BJ (cell line): ENCODE measurements at places on chromosomes 1 and 21.

DNA sequence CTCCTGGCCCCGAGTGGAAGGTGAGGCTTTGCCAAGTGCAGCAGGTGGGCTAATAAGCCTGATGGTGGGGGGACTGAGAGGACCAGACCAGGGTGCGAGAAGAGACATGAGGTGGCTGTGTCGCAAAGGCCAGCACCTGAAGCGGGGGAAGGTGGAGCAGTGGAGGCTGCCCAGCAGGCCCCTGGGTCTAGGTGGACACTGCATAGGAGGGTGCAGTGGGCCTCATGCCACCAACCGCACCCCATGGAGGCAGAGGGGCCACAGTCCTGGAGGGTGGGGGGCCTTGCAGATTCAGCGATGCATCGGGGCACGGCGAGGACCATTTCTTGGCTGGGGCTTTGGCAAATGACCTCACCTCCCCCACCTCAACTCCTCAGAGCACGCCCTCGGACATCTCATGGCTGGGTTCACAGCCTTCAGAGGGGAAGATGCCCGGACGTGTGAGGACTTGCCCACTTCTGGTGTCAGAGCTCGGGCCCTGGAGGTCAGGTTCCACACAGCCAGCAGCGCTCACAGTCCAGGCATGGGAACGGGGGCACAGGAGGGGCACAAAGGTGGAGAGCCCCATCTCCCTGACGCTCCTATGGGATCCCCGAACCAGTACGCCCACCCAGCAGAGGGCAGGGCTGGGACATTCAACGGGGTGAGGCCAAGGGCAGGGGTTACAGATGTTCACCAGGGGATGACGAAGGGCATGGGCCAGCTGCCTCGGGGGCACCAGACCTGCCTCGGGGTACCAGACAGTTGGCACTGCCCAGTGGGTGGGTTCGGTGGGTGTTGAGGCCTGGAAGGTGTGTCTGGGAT, 35.4 kb downstream of the UBE2G2 start:
- no peak for DNase-seq

DNA sequence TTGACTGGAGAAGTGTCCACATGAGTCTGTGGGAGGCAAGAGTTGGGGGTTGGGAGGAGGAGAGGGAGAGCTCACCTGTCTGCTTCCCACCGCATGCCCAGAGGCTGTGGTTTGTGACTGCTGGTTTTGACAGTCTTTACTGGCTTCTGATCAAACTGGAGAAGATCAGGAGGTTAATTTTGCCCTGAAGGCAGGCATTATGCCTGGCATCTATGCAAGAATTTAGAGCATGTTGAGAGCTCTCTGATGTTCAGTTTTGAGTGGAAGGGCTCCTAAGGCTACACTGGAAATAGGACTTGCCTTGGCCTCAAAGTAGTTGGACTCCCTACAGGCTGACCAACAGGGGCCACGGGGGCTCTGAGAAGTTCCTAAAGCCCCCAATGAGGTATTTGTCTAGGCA, 101.6 kb downstream of the TLR5 start:
- no peak for DNase-seq

- no peak for DNase-seq
Observed at GRCh38 chr1:169585181-169585580, 1.1 kb downstream of the F5 start.

- DNase-seq = no peak
Observed at GRCh38 chr21:39888848-39889247, 21.6 kb downstream of the PCP4 start.

GRCh38 chr1:6423321-6423999, 1.1 kb upstream of the ESPN start:
- no peak for DNase-seq

DNA sequence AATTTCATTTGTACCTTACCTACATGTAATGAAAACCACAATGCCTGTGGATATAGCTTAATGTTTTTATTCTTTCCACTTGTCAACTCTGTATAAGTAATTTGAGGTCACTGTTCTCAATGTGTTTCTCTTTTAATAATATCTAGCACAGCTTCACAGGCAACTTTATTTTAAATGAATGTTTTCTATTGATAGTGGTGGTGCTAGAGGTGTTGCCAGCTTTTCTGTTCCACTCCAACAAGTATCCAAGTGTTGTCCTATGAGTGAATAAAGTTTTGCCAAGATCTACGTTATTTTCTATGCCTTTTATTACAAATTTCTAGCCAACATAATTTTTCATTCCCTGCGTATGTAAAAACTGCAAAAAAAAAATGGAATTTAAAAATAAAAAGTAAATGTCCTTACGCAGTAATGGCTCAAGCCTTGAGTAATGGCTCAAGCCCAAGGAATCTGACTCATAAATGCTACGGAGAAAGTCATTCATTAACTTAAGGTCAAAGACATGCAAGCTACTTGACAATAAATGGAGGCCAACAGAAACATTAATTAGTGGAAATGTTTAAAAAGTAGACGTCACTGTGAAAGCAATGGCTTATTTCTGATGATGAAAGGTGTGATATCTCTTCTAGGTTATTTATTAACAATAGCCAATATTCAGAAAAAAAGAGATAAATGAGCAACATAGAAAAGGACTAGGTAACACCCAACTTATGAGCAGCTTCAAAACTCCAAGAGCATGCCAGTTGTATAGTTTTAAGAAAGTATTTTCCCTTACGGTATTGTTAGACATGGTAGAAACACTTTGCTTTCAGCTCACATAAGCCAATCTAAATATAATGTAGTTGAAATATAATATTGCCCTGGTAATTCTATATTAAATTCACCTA, 71.4 kb downstream of the SLC44A5 start:
- DNase-seq = no peak

DNA sequence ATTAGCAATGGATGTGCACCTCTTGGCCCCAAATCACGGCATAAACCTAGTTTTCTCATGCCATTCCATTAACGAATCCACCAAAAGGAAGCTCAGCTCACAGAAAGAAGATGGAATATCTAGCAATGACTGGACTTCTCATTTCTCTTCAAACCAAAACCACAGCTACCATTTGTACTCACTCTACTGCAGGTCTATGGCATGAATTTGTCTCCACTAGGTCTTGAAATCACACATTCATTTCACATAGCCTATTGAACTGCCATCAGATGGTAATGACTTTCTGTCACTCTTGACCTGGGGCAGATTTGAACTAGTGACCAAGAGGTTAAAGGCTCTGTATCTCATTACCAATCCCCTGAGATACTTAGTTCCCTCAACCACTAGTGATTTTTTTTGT, 382.7 kb downstream of the DPYD start:
- DNase-seq = no peak

- no peak for DNase-seq
Observed at GRCh38 chr1:33300673-33301072, 20.2 kb downstream of the A3GALT2 start.

DNA sequence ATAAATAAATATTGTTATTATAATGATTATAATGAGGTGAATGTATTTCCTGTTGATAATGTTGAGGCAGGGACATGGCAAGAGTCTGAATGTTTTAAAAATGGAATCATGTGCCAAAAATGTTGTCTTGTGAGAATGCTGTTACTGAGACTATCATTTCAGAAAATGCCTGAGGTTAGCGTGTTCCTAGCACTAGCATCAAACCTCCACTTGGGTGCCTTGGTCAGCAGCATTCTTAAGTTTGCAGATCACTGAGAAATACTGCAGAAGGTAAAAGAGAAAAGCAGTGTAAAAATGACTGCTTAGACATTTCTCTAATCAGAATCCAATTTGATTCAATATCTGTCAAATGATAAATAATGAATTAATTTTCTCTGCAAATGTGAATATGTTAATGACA, 50.8 kb downstream of the OLFM3 start:
- no peak for DNase-seq

GRCh38 chr21:41662161-41662560, 104.7 kb downstream of the RIPK4 start:
- no peak for DNase-seq

DNA sequence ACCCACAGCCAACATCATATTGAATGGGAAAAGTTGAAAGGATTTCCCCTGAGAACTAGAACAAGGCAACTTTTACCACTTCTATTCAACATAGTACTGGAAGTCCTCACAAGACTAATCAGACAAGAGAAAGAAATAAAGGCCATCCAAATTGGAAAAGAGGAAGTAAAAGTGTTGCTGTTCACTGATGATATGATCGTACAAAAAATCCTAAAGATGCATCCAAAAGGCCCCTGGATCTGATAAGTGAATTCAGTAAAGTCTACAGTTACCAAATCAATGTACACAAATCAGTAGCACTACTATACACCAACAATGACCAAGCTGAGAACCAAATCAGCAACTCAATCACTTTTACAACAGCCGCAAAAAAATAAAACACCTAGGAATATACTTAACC, 28.3 kb downstream of the RAB3GAP2 start:
- DNase-seq = no peak

- peak; percentile 59 for DNase-seq
Observed at GRCh38 chr1:223233410-223234169, 90.5 kb upstream of the TLR5 start.

DNA sequence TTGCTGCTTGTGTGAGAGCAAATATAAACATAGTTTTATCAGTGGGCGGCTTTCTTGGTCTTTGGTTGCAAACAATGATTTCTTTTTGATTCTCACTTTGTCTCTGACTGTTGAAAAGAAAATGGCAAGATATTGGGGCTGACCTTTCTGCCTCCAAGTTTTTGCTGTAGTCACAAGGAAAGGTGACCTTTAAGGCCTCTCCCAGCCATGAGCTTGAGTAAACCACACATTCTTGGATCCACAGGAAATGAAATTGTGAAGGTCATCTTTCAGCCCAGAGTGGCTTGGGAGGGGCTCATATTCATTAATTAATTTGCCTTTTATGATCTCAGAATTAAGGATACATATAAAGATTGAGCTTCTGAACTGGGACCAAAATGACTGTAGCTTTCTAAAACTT, 241.6 kb downstream of the BACH1 start:
- DNase-seq = no peak

- DNase-seq = no peak
Observed at GRCh38 chr1:52636721-52637695, 4.0 kb downstream of the SHISAL2A start.

DNA sequence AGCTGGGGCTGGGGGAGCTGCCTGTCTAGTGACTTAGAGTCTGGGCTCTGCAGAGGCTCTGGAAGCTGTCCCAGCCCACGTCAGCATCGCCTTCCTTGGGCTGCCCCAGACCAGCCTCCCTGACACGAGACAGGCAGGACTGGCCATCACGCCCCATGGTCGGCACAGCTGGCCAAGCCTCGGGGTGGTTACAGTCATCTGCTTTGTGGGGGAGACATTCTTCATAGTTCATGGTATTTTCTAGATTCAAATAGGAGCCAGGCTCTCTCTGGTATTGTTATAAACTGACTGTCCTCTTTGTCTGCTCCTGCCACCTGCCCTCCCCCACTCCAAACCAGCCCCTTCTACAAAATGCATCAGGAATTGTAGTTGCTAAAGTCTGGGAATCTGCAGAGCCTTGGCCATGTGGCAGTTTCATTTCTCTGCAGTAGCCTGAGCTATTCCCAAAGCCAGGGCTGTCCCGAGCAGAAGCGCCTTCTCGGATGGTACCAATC, 29.4 kb downstream of the OLFML2B start:
- peak; percentile 35 for DNase-seq

DNA sequence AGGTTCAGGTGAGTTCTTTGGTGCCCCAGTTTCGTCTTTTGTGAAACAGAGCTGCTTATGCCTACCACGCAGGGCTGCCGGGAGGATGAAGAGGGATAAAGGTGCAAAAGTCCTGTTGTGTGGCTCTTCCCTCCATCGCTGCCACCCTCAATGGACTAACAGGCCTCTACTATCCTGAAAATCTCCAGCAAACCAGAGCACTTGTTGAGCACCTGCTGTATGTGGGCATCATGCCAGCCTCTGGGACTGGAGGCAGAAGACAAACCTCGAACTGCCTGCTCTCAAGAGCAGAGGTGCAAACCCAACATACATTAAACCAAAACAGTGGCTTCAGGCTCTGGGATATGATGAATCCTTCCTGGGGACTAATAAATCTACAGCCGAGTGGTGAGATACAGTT, 174.1 kb downstream of the ACTL8 start:
- no peak for DNase-seq

- no peak for DNase-seq
Observed at GRCh38 chr1:55823541-55824250, 608.5 kb upstream of the USP24 start.

GRCh38 chr21:33943293-33943692, 27.7 kb upstream of the ATP5PO start:
- DNase-seq = no peak

GRCh38 chr1:9058465-9058864, 11.0 kb downstream of the SLC2A5 start:
- no peak for DNase-seq

- no peak for DNase-seq
Observed at GRCh38 chr1:67745875-67746698, 61.1 kb downstream of the GADD45A start.

DNA sequence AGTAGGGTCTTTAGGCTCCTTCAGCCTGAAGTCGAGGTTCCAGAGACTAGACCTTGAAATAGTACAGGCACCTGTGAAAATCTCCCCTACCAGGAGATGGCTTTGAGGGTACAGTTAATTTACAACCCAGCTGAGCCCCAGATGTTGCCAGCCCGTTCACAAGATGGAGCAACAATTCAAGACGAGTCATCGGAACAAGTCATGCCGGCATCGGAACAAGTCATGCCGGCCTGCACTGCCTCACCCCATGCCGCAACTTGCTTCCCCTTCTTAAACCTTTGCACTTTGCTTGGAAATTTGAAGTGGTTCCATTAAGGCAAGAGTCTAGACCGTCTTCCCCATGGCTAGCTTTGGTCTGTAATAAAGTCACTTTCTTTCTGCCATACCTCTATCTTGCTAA, 16.0 kb downstream of the HHAT start:
- no peak for DNase-seq

- no peak for DNase-seq
Observed at GRCh38 chr1:15364740-15365139, 44.9 kb upstream of the EFHD2 start.

- peak; percentile 70 for DNase-seq
Observed at GRCh38 chr1:25343872-25344271, 5.7 kb downstream of the TMEM50A start.

GRCh38 chr1:95002540-95003432, 70.0 kb downstream of the ALG14 start:
- DNase-seq = no peak

GRCh38 chr21:37547615-37548200, 181.1 kb downstream of the DYRK1A start:
- DNase-seq = no peak

GRCh38 chr1:182189535-182190066, 128.1 kb upstream of the ZNF648 start:
- no peak for DNase-seq

GRCh38 chr21:25952306-25952705, 217.5 kb downstream of the GABPA start:
- no peak for DNase-seq
